ENCODE measurements at places on chromosomes 4 and X.

DNA sequence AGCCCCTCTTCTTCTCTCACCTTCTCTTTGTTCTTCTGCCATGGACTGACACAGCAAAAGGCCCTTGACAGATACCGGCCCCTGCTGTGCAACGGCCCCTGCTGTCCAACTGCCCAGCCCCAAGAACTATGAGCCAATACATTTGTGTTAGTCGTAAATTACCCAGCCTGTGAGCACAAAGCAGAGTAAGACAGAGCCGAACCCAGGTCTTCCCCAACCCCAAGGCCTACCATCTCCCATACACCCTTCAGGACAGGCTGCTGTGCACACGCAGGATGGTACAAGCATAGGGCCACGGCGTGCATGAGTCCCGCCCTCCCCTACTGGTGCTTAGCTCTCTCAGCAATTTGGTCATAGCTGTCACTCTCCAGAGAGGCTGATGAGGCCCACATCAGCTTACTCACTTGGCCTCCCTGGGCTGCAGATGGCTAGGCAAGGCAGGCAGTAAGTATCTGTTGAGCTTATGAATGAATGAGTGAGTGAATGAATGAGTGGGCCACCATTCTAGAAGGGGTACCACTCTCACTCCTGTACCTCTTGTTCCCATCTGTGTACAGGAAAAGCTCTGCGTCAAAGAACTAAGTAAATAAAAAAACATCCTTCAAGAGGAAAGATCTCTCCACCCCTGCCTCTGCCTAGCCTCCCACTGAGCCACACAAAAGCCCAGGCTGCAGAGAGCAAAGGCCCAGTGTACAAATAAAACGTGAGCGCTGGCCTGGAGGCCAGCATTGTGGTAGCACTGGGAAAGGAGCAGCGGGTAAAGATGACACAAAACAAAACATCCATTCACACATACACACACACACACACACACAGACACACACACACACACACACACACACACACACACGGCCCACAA lies 13.9 kb downstream of the WDR1 start:
- no peak for DNase-seq

- no peak for DNase-seq
Observed at GRCh38 chr4:65033899-65034298, 624.6 kb upstream of the TECRL start.

- peak; percentile 2 for DNase-seq
Observed at GRCh38 chrX:9899640-9900111, 67.5 kb upstream of the CLDN34 start.

DNA sequence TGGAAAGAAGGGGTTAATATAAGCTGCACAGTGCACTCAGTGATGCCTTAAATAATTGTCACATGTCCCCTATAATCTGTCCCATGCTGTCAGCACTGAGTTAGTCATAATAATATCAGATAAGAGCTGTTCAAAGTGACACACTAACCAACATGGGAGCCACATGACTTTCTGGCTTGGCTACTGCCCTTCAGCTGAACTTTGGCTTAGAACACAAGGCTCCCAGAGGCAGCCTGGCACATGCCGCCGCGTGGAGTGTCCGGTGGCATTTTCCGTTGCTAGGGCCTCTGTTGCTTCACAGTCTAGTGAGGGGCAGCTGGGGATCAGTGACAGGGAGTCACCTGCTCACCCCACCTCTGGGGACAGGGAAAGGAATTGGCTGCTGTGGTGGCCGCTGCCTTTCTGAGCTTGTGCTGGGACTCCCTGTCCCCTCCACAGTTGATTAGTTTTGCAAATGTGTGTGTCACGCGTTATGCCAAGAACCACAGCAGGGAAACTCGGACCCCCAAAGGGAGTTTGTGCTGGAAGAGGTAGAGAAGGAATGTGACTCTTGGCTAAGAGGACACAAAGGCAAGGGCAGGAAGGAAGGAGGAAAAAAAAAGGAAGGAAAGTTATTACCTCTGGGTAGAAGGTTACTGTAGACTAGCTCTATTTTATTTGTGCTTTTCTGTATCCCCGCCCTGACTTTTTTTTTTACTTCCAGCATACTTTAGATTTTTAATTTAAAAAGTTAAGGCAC lies 41.1 kb upstream of the PPARGC1A start:
- DNase-seq, result no peak

DNA sequence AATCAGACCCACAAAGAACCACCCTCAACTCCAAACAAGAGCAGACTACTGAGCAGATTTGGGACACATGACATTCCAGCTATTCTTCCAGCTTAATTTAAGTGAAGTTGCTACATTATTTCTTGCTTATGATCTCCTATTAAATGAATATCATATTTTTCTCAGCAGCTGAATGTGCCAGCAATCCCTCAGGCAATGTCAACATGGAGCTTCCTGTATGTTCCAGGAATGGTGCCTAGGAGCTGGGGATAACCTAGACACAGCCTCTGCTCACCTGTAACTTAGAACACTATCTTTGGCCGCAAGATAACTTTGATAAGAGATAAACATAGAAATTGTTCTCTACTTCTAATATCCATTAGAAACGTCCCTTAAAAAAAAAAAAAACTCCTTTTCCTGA lies 274.4 kb upstream of the RASGEF1B start:
- DNase-seq, result no peak

DNA sequence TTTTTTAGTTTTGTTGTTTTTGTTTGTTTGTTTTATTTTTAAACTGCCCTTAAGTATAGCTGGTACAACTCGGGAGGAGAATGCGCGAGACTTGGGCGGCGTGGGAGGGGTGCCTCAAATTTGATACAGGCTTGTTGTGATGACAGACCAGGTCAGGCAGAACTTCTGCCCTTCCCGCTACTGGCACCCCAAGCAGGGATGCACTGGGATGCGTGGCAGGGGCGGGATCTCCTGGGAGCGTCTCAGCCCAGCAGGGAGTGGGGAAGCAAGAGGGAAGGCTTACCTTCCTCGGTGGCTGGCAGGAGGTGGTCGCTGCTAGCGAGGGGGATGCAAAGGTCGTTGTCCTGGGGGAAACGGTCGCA lies 851 bp downstream of the SFRP2 start:
- DNase-seq, result no peak

- no peak for DNase-seq
Observed at GRCh38 chr4:59180161-59180560, 2020.0 kb upstream of the ADGRL3 start.

DNA sequence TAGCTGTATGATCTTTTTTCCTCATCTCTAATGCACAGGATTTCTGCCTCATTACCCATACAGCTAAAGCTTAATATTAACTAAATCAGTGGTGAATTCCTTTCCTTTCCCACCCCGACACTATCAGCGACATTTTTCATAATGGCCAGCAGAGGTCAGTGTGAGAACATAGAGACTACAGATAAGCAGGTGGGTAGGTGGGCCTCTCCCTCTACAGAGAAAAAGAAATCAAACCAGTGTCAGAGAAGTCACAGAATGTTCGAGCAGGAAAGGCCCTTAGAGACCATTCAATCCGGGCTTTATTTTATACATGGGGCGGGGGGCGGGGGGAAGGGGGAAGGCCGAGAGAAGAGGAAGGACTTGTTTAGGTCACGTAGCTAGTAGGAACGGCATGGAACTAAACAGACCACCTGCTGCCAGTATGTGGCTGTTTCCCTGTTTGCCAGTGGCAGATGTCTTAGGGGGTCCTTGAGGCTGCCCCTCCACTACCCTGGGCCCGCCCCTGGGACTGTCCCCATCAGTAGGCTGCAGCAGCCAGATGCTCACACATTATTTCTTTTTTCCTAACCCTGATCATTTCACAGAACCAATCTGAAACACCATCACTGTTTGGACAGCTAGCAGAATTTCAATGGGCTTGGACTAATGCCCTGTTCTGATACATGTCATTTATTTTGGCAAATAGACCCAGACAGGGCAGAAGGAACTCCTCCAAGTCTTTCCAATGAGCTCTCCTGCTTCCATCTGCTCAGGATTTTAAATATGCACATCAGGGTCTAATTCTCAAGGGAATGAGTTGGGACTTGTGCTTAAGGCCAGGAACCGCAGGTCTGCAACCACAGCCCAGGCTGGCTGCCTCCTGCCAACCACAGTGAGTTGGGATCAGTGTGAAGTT lies 133.4 kb downstream of the ATG4A start:
- no peak for DNase-seq

DNA sequence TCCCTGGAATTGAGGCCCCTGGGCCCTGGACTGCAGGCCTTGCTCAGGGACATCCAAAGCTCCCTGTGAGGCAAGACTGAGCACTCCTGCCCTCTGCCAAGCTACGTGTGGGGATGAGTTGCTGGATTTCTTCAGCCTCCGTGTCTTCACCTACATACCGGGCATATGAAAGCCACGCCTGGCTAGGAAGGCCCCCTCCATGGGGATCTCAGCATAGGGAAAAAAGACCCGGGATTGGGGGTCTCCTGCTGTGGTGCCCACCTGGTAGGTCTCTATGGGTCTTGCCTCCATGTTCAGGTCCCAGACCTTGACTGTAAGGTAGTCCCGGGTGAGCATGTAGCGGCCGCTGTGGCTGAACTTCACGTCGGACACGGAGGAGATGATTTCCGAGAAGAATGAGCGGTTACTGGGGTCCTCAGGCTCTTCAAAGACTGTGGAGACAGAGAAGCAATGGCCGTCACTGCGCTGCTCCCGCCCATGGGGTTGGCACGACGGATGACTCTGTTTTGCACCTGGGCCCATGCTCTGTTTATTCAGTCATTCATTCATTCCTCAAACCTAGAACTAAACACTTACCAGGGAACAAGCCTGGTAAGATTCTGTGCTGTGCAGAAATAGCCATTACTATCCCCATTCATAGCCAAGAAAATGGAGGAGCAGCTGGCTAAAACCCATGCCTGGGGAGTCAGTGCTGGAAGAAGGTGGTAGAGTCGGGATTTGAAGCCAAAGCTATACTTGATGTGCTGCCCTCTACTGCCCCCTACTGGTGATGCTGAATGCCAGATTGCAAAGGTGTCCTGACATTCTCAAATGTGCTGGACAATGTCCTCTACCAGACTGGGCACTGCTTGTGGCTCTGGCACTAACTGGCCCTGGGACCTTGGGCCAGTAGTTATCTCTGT lies 63.9 kb downstream of the WFS1 start:
- no peak for DNase-seq

DNA sequence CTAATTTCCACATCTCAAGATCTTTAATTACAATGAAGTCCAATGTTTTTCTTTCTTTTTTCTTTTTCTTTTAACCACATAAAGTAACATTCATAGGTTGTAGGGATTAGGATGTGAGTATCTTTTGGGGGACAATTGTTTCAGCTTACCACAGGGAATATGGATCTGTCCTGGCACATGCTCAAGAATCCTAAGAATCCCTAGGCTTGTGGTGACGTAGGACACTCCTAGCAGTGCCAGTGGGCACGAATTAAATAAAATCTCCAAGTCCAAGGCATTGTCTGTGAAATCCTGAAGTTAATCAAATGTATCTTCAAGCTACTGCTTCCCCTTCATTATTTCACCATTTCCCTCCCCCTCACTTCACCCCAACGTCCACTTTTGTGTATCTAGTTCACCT lies 2.6 kb upstream of the LAS1L start:
- DNase-seq, result no peak

Data from stimulated activated CD4-positive, alpha-beta T cell treated with anti-CD3 and anti-CD28 coated beads, Interleukin-1b, Interleukin-23, amount 100 ng/mL, for 48 hours (primary cell).